HFFc6 (cell line): ENCODE measurements at places on chromosomes 6 and 20. TPM values are rescaled to one million over a fixed set of nuclear protein-coding genes. Genes with fewer than 3 reads are reported as not detected.

Gene HLA-DMA
- total RNA-seq: 2.1 to 2.5 TPM (median 2.1 TPM) in 3 replicates

Gene WFDC12
- total RNA-seq: not detected in 3 replicates

Gene SNAP91
- total RNA-seq: not detected in 2 replicates

Gene AGER
- total RNA-seq: 5.2 to 6.2 TPM (median 5.6 TPM) in 3 replicates

Gene MAP3K5
- total RNA-seq: 11.0 to 21.8 TPM (median 11.8 TPM) in 3 replicates

Gene PRL
- total RNA-seq: not detected in 3 replicates

Gene RAD21L1
- total RNA-seq: 0.35 to 0.64 TPM (median 0.48 TPM) in 3 replicates

Gene EPB41L1
- 42.5 to 53.8 TPM (median 46.7 TPM) in 3 replicates for total RNA-seq

Gene SOD2
- total RNA-seq: 73.9 to 82.8 TPM (median 75.8 TPM) in 3 replicates

Gene FAM83D
- 14.2 to 32.2 TPM (median 27.7 TPM) in 3 replicates for total RNA-seq

Gene GPX5
- not detected in 3 replicates for total RNA-seq

Gene BPI
- total RNA-seq: not detected in 3 replicates

Gene SLC16A10
- total RNA-seq: not detected in 3 replicates

Gene BYSL
- total RNA-seq: 33.2 to 43.3 TPM (median 33.5 TPM) in 3 replicates

Gene MOG
- not detected in 3 replicates for total RNA-seq

Gene COL11A2
- 0.15 to 0.54 TPM (median 0.51 TPM) in 3 replicates for total RNA-seq

Gene RGS17
- total RNA-seq: 0.10 to 0.24 TPM (median 0.12 TPM) in 3 replicates

Gene ACSS1
- 1.1 to 1.4 TPM (median 1.2 TPM) in 3 replicates for total RNA-seq

Gene KIAA0408
- 0.64 to 2.0 TPM (median 1.4 TPM) in 3 replicates for total RNA-seq

Gene ZNF341
- total RNA-seq: 3.4 to 3.7 TPM (median 3.6 TPM) in 3 replicates

Gene BEND6
- 11.0 and 11.2 TPM in 2 replicates for total RNA-seq

Gene ME1
- total RNA-seq: 24.8 to 32.1 TPM (median 30.0 TPM) in 3 replicates

Gene PRR18
- not detected in 3 replicates for total RNA-seq

Gene SLC17A2
- total RNA-seq: not detected in 3 replicates

Gene COL9A3
- 0.07 to 0.34 TPM in 2 of 3 replicates, not detected in the other for total RNA-seq

Gene CNR1
- not detected in 2 replicates for total RNA-seq

Gene CLIC5
- total RNA-seq: not detected in 3 replicates

Gene SNRPB
- 183 to 218 TPM (median 208 TPM) in 3 replicates for total RNA-seq

Gene OPRL1
- total RNA-seq: 0.45 to 1.2 TPM (median 1.00 TPM) in 3 replicates

Gene TPX2
- total RNA-seq: 49.4 to 117 TPM (median 90.9 TPM) in 3 replicates

Gene FKBP5
- 8.7 to 11.6 TPM (median 11.3 TPM) in 3 replicates for total RNA-seq

Gene GSTA3
- not detected in 3 replicates for total RNA-seq

Gene PPP1R3G
- total RNA-seq: 0.55 to 2.1 TPM (median 0.57 TPM) in 3 replicates

Gene FAM83B
- total RNA-seq: not detected in 3 replicates

Gene ANKEF1
- not detected in 3 replicates for total RNA-seq

Gene RIMS1
- 1.5 to 2.5 TPM (median 2.0 TPM) in 3 replicates for total RNA-seq

Gene GJA10
- not detected in 3 replicates for total RNA-seq

Gene NKAIN4
- total RNA-seq: not detected in 3 replicates

Gene DEFB113
- total RNA-seq: not detected in 3 replicates

Gene LGSN
- not detected in 2 replicates for total RNA-seq
